ENCODE measurements at places on chromosomes 4 and X. TPM values are rescaled to one million over a fixed set of nuclear protein-coding genes. Genes with fewer than 3 reads are reported as not detected.

The GABRE gene
- polyA plus RNA-seq = not detected

DNA sequence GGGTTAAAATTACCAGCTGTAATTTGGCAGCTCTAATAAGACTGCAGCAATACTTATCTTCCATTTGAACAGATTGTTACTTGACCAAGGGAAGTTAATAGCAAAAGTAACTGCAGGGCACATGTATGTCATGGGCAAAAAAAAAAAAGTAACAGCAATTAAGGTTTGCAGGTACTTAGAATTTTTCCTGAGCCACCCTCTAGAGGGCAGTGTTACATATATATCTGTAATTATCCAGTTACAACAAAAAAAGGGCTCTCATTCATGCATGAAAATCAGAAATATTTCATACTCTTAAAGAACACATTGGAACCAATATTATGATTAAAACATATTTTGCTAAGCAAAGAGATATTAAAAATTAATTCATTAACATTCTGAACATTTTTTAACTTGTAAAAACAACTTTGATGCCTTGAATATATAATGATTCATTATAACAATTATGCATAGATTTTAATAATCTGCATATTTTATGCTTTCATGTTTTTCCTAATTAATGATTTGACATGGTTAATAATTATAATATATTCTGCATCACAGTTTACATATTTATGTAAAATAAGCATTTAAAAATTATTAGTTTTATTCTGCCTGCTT lies 25.1 kb downstream of the XIAP start:
- peak; percentile 2 for DNase-seq

- peak; percentile 13 for DNase-seq
These were observed 33.9 kb upstream of the HPF1 start for GRCh38 chr4:169791527-169792156.

DNA sequence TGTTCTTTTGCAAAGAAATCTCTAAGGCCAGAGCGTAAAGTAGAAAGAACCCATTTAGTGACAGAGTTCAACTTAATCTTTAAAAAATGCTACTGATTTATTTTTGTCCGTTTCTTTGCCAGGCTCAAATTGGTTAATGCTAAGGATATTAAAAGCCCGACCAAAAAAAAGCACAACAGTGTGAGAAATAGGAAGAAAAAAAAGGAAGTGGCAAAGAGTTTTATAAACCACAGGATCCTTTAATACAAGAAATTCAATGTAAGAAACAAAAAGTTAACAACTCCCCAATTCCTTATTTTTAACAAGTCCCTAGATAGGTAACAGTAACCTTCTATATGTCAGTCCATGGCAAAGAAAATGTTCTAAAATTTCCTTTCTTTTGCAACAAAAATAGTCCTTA lies 480.4 kb downstream of the ACTRT1 start:
- no peak for DNase-seq

The CCNA2 gene
- not detected for polyA plus RNA-seq

GRCh38 chr4:73668782-73669201 lies 48.6 kb upstream of the RASSF6 start:
- DNase-seq = no peak
